ENCODE measurements at places on chromosomes 7 and 10. TPM values are rescaled to one million over a fixed set of nuclear protein-coding genes. Genes with fewer than 3 reads are reported as not detected.

The TMEM229A gene
- not detected for polyA plus RNA-seq

DNA sequence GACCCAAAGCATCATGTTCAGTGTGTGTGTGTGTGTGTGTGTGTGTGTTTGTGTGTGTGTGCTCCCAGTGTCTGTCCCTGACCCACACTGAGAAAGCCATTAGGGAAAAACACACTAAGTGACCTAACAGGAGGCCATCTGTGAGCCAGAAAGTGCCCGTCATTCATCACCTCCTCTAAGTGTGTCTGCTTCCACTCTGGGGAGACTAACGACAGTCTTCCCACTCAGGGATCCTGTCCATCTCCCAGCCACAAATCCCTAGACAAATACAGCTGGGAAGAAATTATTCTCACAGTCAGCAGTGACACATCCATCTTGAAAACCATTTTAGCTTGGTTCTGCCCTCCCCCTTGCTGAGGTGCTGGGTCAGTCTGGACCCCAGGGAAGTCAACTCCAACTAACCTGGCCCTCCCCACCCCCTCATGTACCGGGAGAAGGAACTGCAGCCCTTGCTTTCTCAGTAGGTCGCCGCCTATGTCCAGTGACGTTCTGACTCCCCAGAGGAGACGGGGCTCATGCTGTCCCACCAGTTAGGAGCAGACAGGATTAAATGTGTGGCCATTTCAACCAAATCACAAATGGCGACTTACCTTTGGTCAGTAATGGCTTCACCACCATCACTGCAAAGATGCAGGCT, 296.5 kb upstream of the ZNF32 start:
- DNase-seq = no peak

DNA sequence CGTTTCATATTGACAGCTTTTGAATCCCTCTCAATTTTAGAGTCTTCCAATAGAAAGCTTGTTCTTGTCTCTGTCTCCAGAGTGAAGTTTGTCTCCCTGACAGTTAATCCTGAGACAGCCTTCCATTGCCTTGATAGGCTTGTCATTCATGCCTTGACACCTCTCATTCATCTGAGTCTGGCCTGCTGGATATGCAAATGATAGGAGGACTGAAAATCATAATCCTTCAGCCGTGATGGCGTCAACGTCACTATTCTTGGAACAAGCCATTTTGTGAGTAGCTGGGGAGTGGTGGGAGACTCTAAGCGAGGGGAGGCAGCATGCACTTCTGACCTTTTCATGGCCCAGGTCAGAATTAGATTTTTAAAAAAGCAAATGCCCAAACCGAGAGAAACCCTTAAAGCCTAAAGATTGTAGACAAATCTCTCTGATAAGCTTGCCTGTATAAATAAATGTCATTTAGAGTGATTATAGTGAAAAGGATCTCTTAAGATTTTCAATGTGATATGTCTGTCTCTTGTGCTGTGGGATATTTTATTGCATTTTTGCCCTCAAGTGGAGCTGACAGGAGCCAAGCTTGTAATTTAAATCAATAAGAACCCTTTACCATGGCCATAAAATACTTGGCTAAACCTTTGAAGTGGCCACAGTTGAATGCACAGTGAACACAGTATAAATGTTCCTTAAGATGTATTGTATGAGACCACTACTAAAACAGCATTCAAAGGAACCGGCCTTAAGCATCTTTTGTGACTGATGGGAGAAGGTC, 148.8 kb downstream of the SNX10 start:
- DNase-seq = no peak

- no peak for DNase-seq
Measured at GRCh38 chr7:2288503-2288902, 25.7 kb downstream of the SNX8 start.

DNA sequence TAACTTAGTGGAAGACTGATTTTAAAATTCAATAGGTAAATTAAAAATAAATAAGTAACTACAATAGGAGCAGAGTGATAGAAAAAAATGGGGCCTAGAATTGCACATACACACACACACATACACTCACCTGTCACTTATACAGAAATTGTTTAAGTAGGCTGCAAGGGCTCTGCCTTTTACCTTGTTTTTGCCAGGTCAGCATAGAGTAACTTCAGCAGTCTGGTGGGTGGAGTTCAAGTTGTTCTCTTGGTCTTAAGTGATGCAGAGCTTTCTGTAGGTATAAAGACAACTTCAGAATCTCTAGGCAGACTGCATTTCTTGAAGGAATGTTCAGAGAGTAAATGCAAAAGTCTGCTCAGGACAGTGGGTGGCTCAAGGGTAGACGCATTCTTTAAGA, 457.0 kb downstream of the INHBA start:
- DNase-seq = no peak

DNA sequence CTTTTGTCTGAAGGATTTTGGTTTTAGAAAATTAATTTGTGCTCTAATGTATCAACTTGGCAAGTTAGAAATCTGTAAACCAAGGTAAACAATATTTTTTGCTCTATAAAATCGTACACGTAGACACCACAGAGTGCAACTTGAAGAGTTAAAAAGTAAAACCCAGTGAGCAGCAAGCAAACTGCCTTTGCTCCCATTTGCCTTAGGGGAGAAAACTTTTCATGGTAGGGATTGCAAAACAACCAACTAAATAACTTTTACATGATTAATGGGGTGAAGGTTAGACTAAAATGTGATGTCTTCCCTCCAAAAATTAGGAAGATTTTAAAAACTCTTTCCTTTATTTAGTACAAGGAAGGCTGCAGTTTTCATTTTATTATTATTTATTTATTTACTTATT, 224.2 kb upstream of the LYZL1 start:
- DNase-seq = peak; percentile 60
